ENCODE measurements at places on chromosomes 5 and 9.

DNA sequence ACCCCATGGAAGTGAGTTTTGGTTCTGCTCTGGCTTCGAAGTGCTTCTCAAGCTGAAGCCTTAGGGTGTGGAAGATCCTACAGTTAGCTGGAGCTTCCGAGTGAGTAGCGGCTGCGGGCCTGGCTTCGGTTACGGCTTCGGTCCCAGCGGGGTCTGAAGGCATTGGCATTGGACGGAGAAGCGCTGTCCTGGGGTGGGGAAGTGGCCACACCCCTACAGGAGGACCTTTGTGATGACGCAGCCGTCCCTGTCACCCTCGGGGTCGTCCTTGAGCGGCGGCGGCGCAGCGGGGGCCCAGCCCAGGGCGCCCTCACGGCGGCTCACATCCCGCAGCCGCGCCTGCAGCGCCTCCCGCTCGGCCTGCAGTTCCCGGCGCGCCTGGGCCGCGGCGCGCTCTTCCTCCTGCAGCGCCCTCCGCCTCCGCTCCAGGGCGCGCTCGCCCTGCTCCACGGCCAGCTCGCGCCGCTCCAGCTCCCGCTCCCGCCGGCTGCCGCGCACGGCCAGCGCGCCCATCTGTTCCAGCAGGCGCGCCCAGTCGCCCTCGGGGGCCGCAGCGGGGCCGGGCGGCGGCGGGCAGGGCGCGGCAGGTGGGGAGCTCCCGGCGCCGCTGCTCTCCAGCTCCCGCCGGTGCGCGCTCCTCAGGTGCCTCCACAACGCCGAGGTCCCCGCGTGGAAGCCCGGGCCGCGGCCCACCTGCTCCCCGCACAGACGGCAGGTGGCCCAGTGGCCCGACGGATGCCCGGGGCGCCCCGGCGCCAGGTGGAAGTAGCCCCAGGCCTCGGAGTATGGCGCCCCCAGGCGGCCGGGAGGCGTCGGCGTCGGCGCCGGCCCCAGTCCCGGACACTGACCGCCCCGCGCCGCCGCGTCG is 9.9 kb downstream of the ZBED3 start:
- DNase-seq, result peak; percentile 59
- H3K27ac ChIP-seq, result no peak overlapping the region
- no peaks in the 10 kb centered on the region for H3K36me3 ChIP-seq
- no peaks in the 10 kb centered on the region for H3K27me3 ChIP-seq
- no peak overlapping the region for H3K4me3 ChIP-seq
- H3K4me1 ChIP-seq, result peaks cover 8% of the 10 kb centered on the region

GRCh38 chr5:66239034-66239433 is 94.9 kb downstream of the SREK1 start:
- no peaks in the 10 kb centered on the region for H3K36me3 ChIP-seq
- no peak overlapping the region for H3K4me3 ChIP-seq
- DNase-seq, result no peak
- no peaks in the 10 kb centered on the region for H3K4me1 ChIP-seq

- no peaks in the 10 kb centered on the region for H3K4me1 ChIP-seq
- no peak overlapping the region for H3K27ac ChIP-seq
- H3K4me3 ChIP-seq, result no peak overlapping the region
- DNase-seq, result no peak
Measured at GRCh38 chr5:84080908-84081307, 303.8 kb downstream of the EDIL3 start.

GRCh38 chr5:157671592-157672330 is 428 bp downstream of the C5orf52 start:
- no peak overlapping the region for H3K27ac ChIP-seq
- peak overlapping the region; percentile 73 for H3K4me3 ChIP-seq
- H3K4me1 ChIP-seq, result peaks cover 3% of the 10 kb centered on the region
- no peaks in the 10 kb centered on the region for H3K36me3 ChIP-seq
- no peak for DNase-seq

- H3K27ac ChIP-seq, result no peak overlapping the region
- no peak for DNase-seq
- H3K36me3 ChIP-seq, result no peaks in the 10 kb centered on the region
- no peak overlapping the region for H3K4me3 ChIP-seq
- no peaks in the 10 kb centered on the region for H3K4me1 ChIP-seq
Measured at GRCh38 chr5:148290271-148291195, 21.7 kb upstream of the SPINK7 start.

DNA sequence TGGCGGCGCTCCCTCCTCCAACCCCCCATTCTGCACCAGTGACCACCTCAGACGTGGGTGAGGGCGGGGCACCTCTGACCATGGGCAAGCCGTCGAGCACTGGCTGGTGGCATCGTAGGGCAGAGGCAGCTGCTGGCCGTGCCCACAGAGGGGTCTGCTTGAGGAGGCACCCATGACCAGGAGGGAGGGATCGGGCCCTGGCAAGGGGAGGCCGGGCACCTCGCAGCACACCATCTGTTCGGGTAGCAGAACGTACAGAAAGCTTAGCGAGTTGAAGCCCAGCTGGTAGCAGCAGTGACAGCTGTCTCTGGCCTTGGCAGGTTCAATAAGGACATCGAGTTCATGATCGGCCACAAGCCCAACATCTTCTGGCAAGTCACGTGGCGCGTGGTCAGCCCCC is 4.3 kb upstream of the SLC6A18 start:
- no peaks in the 10 kb centered on the region for H3K36me3 ChIP-seq
- DNase-seq, result no peak
- no peak overlapping the region for H3K4me3 ChIP-seq

- peak; percentile 24 for DNase-seq
- H3K36me3 ChIP-seq, result no peaks in the 10 kb centered on the region
- peaks cover 2% of the 10 kb centered on the region for H3K4me1 ChIP-seq
- H3K27ac ChIP-seq, result no peak overlapping the region
- H3K4me3 ChIP-seq, result no peak overlapping the region
- H3K27me3 ChIP-seq, result no peaks in the 10 kb centered on the region
Measured at GRCh38 chr5:42621242-42621641, 135.4 kb upstream of the CCDC152 start.

- H3K4me3 ChIP-seq, result no peak overlapping the region
- H3K27me3 ChIP-seq, result no peaks in the 10 kb centered on the region
- H3K36me3 ChIP-seq, result no peaks in the 10 kb centered on the region
Measured at GRCh38 chr9:85248514-85249312, 493.0 kb downstream of the AGTPBP1 start.

Measured in fibroblast of lung (primary cell).